Stimulated activated CD4-positive, alpha-beta T cell treated with anti-CD3 and anti-CD28 coated beads, Interleukin-2, amount 100 ng/mL, for 4 hours (primary cell): ENCODE measurements at places on chromosomes 12 and 14.

DNA sequence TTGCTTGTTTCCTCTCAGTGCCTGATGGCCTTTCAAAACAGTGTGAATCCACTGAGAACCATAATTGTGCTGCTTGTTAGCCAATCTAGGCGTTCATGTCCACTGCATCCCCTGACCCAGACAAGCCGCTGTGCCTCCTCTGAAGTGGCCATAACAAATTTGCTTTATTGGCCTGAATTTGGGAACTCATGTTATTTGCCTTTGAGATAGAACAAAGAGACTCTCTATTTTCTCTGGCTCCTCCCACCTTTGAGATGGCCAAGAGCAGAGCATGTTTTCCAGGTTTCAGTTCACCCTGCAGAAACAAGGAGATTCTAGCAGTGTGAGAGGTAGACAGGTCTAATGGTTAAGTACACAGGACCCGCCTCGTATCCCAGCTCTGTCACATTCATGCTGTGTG, 723.9 kb downstream of the MED13L start:
- no peak for DNase-seq

DNA sequence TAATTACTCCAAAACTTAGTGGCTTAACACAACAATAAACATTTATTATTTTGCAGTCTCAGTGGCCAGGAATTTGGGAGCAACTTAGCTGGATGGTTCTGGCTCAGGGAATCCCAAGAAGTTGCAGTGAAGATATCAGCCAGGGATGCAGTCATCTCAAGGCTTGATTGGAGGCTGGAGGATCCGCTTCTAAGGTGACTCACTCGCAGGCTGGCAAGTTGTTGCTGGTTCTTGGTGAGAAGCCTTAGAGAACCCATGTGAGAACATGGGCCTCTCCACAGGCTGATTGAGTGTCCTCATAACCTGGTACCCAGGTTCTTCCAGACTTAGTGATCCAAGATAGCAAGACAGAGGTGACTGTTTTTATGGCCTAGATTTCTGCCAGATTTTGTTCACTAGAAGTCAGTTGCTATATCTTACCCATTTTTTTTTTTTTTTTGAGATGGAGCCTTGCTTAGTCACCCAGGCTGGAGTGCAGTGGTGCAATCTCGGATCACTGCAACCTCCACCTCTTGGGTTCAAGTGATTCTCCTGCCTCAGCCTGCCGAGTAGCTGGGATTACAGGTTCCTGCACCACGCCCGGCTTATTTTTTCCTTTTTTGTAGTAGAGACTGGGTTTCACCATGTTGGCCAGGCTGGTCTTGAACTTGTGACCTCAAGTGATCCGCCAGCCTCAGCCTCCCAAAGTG, 32.5 kb downstream of the BRMS1L start:
- no peak for DNase-seq

DNA sequence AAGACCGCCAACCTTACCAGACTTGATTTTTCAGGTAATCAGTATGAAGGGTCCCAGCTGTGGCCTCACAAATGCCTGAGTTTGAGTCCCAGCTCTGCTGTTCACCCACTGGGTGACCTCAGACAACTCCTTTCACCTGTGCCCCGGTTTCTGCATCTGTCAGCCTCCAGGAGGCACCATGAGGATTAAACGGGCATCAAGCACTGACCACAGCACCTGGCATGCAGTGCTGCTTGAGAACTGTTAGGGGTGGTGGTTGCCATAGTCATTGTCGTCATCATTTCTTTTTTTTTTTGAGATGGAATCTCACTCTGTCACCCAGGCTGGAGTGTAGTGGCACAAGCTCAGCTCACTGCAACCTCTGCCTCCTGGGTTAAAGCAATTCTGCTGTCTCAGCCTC, 57.9 kb downstream of the PHETA1 start:
- no peak for DNase-seq

DNA sequence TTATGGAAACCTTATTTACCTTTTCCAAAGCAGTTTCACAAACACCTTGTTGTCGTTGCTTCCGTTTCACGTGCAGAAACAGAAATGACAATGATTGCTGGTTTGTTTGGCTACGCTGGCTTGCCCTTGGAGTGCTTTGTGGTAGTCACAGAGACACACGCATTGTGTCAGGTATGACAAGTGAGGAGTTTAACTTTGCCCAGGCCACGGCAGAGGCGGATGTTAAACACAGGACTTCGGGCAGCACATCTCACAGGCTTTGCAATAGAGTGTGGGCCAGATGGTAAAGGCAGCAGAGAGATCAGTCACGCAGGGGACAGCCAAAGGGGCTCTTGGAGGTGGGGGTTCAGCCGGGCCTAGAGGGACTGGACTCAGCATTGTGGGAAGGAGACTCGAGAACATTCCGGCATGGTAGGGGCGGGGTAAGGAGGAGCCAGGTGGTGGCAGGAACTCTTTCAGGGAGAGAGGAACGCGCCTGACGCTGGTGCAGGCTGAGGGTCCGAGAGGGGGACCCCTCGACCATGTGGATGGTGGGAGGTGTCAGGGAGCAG, 59.8 kb upstream of the KCNA1 start:
- no peak for DNase-seq

- no peak for DNase-seq
These were observed 141.7 kb downstream of the SYT1 start for GRCh38 chr12:79006306-79006705.
